ENCODE measurements at places on chromosomes 2 and 18.

DNA sequence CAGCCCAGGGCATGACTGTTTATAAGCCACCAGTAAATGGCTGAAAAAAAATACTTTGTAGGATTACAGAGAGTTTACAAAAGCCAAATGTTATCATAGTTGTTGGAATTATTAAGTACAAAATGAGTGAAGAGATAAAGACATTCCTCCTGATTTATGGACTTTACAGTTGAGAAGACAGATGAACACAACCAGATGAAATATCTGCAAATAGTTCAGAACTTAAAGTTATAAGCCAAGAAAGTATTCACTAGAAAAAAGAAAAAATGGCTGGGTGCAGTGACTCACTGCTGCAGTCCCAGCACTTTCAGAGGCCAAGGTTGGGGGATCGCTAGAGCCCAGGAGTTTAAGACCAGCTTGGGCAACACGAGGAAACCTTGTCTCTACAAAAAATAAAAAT, 11.2 kb downstream of the PMAIP1 start:
- no peak for DNase-seq

- no peak for DNase-seq
These were observed 122.0 kb upstream of the MGAT5 start for GRCh38 chr2:134131681-134132489.

DNA sequence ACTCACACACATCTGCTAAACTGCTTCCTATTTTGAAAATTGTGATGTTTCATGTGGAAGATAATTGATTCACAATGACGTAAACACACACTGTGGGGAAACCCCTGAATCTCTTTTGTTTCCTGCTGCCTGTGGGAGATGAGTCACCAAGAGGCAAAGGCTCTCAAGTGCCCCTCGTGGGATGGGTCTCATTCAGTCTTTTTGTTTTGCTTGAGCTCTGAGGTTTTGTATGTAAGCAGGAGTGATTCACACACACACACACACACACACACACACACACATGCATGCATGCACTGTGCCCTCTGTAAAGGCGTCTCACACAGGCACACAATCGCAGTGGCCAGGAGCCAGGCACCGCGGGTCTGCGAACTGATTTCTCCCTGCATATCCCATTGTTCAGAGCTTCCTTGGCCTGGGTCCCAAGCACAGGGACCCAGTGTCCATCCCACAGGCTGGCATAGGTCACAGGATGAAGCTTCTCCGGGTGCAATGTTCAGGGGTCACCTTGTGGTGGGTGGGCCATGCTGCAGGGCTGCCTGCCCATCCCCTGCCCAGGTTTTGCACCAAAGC, 12.1 kb upstream of the ARHGEF4 start:
- peak; percentile 50 for DNase-seq

DNA sequence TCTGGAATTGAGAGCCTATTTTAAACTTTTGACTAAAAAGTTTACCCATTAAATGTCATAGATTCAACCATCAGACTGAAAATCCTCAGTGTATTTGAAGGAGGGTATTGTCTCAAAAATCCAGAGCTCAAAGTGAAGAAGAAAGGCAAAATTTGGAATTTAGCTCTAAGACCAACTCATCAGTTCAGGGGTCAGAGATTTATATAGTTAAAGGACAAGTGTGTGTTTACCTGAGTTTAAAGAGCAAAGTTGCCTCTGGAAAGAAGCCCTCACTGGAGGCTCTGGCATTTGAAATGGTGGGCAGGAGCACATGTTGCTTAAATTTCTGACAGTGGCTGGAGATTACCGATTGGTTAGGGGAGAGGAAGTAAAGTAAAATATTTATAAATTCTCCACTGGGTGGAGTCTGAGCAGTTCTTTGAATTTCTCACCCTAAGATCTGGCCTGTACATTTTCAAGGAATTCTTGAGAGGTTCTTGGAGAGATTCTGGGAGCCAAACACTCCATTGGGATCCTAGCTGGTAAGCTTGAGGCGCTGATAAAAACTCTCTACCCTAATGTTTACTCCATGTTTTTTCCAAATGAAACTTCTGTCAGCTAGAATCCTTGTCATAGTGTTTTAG, at the start of gene KYNU:
TSS of gene KYNU (plus strand) at position 449 of the 623 bp plus-strand sequence. CDS start 7,704 bp downstream, outside the sequence.
- DNase-seq = no peak

DNA sequence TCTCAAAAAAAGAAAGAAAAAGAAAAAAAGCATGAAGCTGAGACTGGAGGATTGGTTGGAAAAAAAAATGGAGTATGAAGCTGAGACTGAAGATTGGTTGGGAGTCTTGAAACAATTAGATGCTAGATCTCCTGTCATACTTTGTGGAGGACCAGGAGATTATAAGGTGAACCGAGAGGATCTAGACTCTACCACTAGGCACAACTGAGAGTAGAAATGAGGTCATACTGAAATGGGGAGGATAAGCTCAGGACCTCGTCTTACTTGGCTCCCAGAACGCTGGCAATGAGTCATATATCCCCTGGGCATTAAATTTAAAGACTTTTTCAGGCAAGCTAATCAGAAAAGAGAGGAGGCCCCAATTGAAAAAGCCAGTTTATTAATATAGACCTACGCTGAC, 3.3 kb upstream of the ORC2 start:
- no peak for DNase-seq

GRCh38 chr2:230601510-230601909, 111.1 kb upstream of the CAB39 start:
- DNase-seq = no peak

DNA sequence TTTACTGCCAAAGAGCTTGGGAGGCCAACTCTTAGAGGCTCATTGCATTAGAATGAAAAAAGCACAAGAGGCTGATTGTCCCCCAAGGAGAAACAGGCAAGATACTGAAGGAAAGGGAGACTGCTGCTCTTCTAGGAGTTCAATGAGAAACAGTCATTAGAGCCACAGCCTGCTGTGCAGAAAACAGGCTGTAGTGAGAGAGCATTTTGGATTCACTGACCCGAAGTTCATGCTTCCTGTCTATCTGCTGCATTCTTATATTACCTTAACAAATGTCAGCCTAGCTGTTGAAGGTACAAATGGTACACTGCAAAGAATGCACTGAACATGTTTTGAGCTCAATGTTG, 423.3 kb downstream of the SETBP1 start:
- DNase-seq = no peak

- DNase-seq = no peak
These were observed 28.9 kb downstream of the PTGR3 start for GRCh38 chr18:75179819-75180600.

GRCh38 chr2:142321706-142322280, 191.0 kb upstream of the LRP1B start:
- DNase-seq = no peak

DNA sequence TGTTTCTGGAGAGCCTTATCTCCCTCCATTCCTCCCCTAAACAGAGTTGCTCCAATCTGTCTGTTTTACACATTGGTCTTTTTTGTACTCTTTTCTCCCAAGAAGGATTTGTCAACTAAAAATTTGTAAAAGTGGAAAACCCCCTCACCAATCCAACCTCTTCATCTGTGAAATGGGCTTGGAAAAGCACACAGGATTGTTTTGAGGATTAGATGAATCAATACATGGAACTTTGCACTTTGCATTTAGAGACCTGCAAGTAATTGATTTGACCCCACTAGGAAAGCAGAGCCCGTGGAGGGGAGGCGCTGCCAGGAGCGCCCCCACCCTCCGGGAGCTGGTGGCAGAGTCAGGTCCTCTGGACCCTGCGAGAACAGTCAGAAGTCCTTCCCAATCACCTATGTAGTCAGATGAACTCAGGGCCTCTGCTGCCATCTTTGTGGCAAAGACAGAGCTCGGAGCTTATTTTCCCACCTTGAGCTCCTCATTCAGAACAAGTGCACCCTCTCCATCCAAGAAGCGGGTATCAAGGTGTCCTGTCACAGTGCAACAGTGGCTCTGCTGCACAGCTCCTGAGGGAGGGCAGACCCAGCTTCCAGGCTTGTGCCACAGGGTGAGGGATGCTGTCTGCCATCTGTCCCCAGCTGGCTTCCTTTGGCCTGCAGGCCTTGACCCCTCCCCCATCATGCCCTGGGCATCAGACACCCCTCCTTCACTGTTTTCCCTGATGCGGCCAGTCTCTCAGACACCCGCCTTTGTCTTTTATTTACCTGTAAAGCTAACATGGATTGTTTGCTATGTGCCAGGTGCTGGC, 1.7 kb upstream of the TMEM185B start:
- DNase-seq = no peak

DNA sequence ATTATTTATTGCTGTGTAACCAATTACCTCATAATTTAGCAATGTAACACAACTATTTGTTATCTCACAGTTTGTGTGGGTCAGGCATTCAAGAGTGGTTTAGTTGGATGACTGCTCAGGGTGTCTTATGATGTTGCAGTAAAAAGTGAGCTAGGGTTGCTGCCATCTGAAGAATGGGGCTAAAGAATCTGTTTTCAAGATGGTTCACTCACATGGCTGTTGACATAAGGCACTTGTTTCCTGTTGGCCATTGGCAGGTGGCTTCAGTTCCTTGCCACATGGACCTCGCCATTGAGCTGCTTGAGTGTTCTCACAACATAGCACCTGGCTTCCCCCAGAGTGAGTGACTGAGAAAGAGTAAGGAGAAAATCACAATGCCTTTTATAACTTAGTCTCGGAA, 123.2 kb downstream of the TMEM17 start:
- DNase-seq = no peak

GRCh38 chr2:118148809-118149208, 60.5 kb downstream of the INSIG2 start:
- DNase-seq = no peak

- DNase-seq = no peak
These were observed 175.0 kb upstream of the FBXO11 start for GRCh38 chr2:48081317-48081628.

GRCh38 chr2:201273330-201273983, 13.1 kb downstream of the CASP8 start:
- DNase-seq = no peak

GRCh38 chr2:84939426-84940087, 31.4 kb upstream of the KCMF1 start:
- peak; percentile 55 for DNase-seq

DNA sequence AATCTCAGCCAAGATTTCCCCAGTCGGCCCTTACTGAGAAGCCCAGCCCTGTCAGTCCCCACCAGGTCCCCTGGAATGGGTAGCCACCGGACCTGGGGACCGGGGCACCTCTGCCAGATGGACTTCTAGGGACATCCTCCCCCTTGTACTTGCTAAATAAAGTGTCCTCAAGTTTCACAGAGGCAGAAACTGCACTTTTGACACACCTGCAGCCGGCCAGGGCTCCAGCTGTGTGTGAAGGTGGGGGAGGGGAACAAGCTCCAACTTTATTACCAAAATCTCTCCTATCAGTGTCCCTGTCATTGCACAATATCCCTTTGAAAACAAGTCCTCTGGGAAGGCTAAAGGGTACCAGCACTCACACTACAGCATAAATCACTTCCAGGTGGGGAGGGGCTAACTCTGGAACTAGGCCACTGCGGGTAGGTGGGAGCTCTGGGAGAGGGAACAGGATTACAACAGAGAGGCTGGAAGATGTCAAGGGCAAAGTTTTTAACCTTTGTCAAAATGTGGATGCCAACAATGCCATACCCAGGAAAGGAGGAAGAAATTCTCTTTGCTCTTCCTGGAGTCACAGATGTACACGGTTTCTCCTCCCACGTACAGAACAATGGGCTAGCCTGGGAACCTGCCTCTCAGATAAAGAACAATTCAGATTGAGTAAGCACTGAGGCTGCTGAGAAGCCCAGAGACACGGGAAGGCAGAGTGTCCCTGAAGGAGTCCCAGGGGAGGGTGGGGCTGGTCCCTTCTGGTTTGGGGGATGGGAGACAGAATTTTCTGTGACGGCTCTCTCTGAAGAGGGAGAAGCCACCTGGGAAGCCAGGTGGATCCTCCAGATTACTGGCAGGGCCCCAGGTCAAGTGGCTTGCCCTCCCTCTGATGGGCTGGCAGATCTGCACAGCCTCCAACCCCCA, 11.0 kb downstream of the SDC1 start:
- no peak for DNase-seq

DNA sequence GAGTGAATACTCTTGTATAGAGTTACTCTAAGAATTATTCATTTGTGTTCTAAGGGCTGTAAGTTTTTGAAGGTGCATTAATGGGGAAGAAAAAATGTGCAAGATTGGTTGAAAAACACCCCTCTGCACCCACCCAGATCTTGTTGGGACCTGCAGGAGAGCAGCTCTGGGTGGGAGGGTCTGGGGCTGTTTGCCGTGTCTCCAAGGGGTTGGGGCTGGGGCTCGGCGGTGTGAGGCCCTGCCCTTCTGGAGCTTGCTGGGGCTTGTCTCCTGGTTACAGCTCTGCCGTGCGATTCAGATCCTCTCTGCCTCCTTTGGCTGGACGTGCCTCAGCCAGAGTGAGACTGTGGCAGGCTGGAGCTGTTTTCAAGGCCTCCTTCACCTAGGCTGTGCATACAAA, 26.1 kb downstream of the IGFBP2 start:
- no peak for DNase-seq

DNA sequence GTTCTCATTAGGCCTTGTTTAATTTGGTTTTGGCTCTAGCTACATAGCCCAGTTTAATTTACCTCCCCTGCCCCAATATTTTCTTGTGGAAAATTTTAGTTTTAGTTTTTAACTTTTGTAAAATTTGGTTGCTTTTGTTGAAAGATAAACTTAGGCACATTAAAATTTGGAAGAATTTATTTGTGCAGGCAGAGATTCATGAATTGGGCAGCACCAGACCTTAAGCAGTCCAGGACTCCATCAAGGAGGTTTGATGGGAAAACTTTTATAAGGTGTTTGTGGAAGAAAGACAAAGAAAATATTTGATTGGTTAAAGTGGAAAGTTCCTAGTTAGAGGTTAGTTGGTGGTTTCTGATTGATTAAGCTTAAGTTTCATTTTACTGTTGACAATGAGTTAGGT, 16.4 kb upstream of the PNPT1 start:
- DNase-seq = no peak

DNA sequence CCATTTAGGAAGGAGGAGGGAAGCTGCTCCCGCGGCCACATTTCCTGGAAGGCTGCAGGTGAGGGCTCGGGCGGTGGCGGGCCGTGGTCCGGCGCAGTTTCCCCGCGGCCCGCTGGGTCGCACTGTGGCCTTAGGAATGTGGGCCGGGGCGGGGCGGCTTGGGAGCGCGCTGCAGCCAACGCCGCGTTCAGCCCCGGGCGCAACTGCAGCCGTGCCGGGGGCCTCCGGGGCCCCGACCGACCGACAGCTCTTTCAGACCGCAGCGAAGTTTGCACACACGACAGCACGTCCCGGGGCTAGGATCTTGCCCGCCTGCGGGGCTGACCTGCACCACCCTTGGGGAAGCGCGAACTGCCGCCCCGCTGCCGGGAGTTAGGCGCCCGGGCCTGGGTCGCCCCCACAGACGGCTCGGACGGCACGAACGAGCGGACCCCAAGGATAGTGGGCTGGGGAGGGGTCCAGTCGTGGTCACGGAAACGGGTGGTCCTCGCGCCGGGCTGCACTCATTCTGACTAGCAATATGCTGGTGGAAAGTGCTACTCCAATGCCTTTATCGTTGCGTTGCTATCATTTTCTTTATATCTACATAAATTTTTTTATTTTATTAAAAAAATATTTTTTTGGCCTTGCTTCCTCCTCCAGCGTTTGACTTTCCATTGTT, 69.9 kb upstream of the DLX2 start:
- DNase-seq = peak; percentile 61

GRCh38 chr2:101310090-101310833, 1.8 kb upstream of the RNF149 start:
- no peak for DNase-seq

All from activated CD4-positive, alpha-beta T cell treated with anti-CD3 and anti-CD28 coated beads, Interleukin-2, amount 50 U/mL, for 1 hour (primary cell).